Activated CD8-positive, alpha-beta T cell treated with anti-CD3 and anti-CD28 coated beads for 36 hours (primary cell): ENCODE measurements at places on chromosomes 2 and 18. TPM values are rescaled to one million over a fixed set of nuclear protein-coding genes. Genes with fewer than 3 reads are reported as not detected.

- DNase-seq: no peak
- no peaks in the 10 kb centered on the region for H3K36me3 ChIP-seq
- H3K27me3 ChIP-seq: peaks cover 20% of the 10 kb centered on the region
- H3K27ac ChIP-seq: no peak overlapping the region
These were observed 93.8 kb upstream of the LDAH start for GRCh38 chr2:20916604-20917286.

GRCh38 chr2:131085646-131086045 lies 7.6 kb downstream of the FAM168B start:
- no peak overlapping the region for H3K27ac ChIP-seq
- peaks cover 41% of the 10 kb centered on the region for H3K4me1 ChIP-seq
- H3K36me3 ChIP-seq: peaks cover 61% of the 10 kb centered on the region
- no peak overlapping the region for H3K4me3 ChIP-seq
- DNase-seq: no peak
- H3K27me3 ChIP-seq: no peaks in the 10 kb centered on the region

DNA sequence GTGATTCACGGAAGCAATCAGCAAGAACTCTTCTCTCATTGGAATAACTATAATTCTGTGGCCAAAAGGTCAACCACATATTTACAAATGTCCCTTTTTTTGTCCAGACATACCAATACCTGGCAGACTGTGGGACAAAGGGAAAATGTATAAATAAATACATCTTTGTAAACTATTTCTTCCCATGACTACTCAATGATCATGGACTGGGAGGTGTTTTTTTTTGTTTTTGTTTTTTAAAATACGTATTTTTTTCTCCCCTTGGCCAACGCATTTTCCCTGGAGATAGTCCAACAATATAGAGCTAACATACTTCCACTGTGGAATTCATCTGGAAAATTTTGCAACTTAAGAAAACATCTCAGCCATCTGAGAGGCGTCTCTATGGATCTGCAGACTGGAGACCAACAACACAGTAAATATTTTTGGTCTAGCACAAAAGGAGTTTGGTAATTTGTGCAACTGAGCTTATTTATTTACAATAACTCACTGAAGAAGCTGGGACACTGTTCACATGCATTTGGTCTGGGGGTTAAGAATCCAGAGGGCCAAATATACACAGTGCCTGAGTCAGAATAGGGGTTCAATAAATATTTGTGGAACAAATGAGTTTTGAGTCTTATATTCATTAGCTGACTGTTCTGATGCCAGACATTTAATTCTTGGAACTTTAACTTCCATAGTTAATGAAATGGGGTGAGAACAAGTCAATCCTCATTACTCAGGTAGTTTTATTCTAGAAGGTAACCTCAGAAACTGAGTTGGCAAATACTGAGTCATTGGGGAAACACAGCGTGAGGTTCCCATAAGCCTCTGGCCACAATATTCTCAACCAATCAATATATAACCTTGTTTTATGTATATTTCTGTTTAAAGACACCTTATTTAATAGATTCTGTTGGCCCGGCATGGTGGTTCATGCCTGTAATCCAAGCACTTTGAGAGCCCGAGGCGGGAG lies 36.2 kb downstream of the CCBE1 start:
- no peak for DNase-seq
- H3K4me3 ChIP-seq: no peak overlapping the region
- peaks cover 2% of the 10 kb centered on the region for H3K27me3 ChIP-seq

DNA sequence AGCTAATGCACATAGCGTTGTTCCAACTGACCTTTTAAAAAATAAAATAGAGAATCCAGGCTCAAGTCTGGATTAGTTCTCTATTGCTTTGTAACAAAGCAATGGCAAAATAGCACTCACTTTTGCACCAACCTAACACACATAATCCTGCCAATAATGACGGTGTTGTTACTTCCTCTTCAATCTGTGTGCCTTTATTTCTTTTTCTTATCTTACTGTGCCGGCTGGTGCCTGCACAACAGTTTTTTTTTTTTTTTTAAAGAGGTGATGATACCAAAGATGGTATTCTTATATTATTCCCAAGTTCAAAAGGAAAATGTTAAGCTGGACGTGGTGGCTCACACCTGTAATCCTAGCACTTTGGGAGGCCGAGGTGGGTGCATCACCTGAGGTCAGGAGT lies 3.4 kb downstream of the PLB1 start:
- H3K4me1 ChIP-seq: no peaks in the 10 kb centered on the region
- H3K27me3 ChIP-seq: peaks cover 1% of the 10 kb centered on the region
- H3K27ac ChIP-seq: no peak overlapping the region
- no peak overlapping the region for H3K4me3 ChIP-seq
- no peak for DNase-seq
- no peaks in the 10 kb centered on the region for H3K36me3 ChIP-seq

- peaks cover 43% of the 10 kb centered on the region for H3K4me1 ChIP-seq
- H3K27ac ChIP-seq: no peak overlapping the region
- DNase-seq: no peak
- H3K27me3 ChIP-seq: peaks cover 77% of the 10 kb centered on the region
These were observed 2.9 kb downstream of the TBR1 start for GRCh38 chr2:161418715-161419637.

GRCh38 chr2:155372969-155373368 lies 674.5 kb downstream of the KCNJ3 start:
- H3K36me3 ChIP-seq: no peaks in the 10 kb centered on the region
- no peaks in the 10 kb centered on the region for H3K4me1 ChIP-seq
- no peak overlapping the region for H3K27ac ChIP-seq
- DNase-seq: no peak
- H3K4me3 ChIP-seq: no peak overlapping the region
- H3K27me3 ChIP-seq: no peaks in the 10 kb centered on the region

GRCh38 chr2:55088400-55088799 lies 38.1 kb upstream of the RTN4 start:
- no peak overlapping the region for H3K4me3 ChIP-seq
- no peak for DNase-seq
- H3K4me1 ChIP-seq: peaks cover 5% of the 10 kb centered on the region
- H3K27ac ChIP-seq: no peak overlapping the region
- H3K36me3 ChIP-seq: no peaks in the 10 kb centered on the region

DNA sequence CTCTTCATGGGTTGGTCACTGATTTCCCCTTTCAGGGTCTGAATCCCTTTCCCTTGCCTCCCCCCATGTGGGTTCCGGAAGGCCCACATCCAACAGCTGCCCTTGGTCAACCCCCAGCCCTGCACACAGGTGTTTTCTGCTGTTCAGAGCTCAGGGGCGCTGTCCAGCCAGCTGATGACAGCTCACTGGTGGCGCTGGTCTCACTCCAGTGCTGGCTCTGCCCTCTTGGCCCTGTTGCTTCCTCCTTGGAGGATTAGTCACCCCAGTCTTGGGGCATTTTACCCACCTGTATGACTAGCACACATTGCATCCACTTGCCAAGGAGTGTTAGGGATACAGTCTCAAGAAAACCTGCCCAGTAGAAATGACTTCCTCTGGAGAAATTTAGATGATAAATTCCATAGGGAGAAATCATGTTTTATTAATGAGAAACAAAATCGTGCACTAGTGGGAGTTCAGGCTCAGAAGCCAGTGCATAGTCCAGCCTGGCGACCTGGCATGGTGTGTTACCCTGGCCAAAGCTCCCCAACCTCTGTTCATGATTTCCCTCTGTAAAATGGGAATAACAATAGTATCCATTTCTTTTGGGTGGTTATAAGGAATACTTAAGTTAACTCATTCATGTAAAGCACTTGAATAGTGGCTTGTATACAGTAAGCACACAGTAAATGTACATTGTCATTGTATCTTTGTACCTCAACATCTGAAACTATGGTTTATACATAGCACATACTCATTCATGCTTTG lies 21.6 kb downstream of the CRIM1 start:
- no peak for DNase-seq
- no peak overlapping the region for H3K4me3 ChIP-seq
- peaks cover 2% of the 10 kb centered on the region for H3K36me3 ChIP-seq
- peaks cover 26% of the 10 kb centered on the region for H3K4me1 ChIP-seq
- no peak overlapping the region for H3K27ac ChIP-seq

DNA sequence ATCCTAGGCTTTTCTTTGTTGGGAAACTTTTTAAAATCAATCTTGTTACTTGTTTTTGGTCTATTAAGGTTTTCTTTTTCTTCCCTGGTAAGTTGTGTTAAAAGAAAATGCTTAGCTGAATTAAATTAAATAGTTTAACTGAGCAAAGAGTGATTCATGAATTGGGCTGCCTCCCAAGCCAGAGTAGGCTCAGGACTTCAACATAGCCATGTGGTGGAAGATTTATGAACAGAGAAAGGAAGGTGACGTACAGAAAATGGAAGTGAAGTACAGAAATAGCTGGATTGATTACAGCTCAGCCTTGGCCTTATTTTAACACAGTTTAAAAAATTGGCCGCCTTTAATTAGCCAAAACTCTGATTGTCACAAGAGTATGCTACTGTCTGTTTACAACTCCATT lies 27.9 kb upstream of the GALNT5 start:
- H3K27ac ChIP-seq: no peak overlapping the region
- no peak for DNase-seq
- H3K36me3 ChIP-seq: no peaks in the 10 kb centered on the region

DNA sequence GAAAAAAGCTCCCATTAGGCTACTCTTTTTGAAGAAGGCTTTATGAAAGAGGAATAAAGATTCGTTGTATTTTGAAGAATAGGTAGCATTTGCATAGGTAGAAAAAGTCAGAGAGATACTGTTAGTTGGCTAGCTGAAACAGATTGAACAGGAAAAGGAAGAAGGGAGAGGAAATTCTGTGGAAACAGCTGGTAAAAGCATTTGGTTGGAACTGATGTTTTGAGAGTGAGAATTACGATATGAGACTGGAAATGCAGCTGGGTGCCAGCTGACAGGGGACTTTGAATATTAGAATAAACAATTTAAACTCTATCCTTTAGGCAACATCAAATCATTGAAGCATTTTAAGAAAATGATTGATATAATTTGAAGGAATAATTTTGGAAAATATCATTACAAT lies 96.7 kb upstream of the CNTNAP5 start:
- no peak for DNase-seq
- H3K4me3 ChIP-seq: no peak overlapping the region
- no peaks in the 10 kb centered on the region for H3K27me3 ChIP-seq
- no peaks in the 10 kb centered on the region for H3K4me1 ChIP-seq
- no peak overlapping the region for H3K27ac ChIP-seq
- H3K36me3 ChIP-seq: no peaks in the 10 kb centered on the region

DNA sequence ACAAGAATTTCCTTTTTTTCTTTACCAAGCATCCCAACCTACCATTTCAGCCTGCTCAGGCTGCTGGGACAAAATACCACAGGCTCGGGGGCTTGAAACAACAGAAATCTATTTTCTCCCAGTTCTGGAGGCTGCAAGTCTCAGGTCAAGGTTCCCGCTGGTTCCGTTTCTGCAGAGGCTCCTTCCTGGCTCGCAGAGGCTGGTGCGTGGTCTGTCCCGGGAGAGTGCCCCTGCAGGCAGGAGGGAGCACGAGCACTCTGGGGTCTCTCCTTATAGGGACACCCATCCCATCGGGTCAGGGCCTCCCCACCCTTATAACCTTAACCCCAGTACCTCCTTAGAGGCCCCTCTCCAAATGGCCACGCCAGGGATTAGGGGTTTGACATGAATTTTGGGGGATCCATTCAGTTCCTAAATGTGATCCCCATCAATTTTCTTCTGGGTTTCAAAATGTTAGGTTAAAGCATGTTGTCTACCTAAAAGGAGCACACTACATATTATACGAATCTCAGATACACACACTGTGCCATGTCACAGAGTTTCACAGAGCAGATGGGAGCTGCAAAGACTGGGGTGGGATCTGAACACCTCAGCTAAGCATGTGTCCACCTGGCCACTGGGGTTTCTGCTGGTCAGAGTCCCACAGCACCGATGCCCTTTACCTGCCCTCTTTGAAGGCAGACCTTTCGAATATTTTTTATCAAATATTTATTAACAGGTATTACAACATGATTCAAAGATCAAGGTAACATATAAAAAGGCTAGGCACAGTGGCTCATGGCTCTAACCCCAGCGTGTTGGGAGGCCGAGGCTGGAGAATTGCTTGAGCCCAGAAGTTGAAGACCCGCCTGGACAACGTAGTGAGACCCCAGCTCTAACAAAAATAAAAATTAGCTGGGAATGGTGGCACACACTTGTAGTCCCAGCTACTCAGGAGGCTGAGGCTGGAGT lies 17.6 kb upstream of the ADI1 start:
- H3K4me3 ChIP-seq: peak overlapping the region; percentile 74
- peak overlapping the region; percentile 82 for H3K27ac ChIP-seq
- H3K4me1 ChIP-seq: peaks cover 5% of the 10 kb centered on the region
- DNase-seq: peak; percentile 47
- H3K27me3 ChIP-seq: no peaks in the 10 kb centered on the region

- H3K4me3 ChIP-seq: no peak overlapping the region
- no peaks in the 10 kb centered on the region for H3K4me1 ChIP-seq
- no peak overlapping the region for H3K27ac ChIP-seq
These were observed 97.8 kb downstream of the TMEM18 start for GRCh38 chr2:579351-579886.

GRCh38 chr2:101146535-101146934 lies 4.6 kb downstream of the TBC1D8 start:
- DNase-seq: no peak
- peaks cover 3% of the 10 kb centered on the region for H3K4me1 ChIP-seq
- H3K4me3 ChIP-seq: no peak overlapping the region
- H3K36me3 ChIP-seq: no peaks in the 10 kb centered on the region

DNA sequence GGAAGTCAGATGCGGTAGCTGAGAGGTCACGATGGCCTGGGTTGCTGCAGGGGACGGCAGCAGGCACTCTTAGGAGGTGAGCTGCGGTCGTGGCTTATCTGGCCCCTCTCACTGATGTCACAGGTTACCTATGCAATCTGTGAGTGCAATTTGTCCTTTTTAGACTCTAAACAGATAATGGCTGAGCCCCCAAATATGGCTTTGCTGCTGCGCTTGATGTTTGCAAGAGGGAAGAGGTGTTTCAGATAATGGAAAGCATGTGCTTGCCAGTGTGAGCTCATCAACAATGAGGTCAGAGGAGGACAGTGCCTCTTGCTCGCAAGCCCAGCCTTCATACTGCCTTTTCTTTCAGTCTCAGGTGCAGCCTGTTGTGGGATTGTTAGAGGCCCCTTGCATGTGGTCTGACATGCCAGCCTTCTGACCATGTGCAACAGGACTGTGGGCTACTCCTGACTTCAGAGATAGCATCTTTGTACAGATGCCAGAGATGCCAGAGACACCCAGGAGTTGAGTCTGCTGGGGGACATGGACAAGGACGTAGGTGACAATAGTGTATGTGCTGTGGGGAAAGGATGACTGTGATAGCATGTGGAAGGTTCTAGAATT lies 151.3 kb downstream of the TANC1 start:
- no peaks in the 10 kb centered on the region for H3K36me3 ChIP-seq
- no peak overlapping the region for H3K27ac ChIP-seq
- peaks cover 14% of the 10 kb centered on the region for H3K4me1 ChIP-seq
- no peaks in the 10 kb centered on the region for H3K27me3 ChIP-seq
- no peak for DNase-seq

GRCh38 chr2:224999754-225000153 lies 42.5 kb downstream of the DOCK10 start:
- H3K4me1 ChIP-seq: peaks cover 82% of the 10 kb centered on the region
- DNase-seq: no peak
- peak overlapping the region; percentile 21 for H3K27ac ChIP-seq
- peaks cover 45% of the 10 kb centered on the region for H3K36me3 ChIP-seq
- H3K4me3 ChIP-seq: no peak overlapping the region

Gene SDC1
- 0.11 TPM for total RNA-seq

Gene SULT1C4
- not detected for total RNA-seq

Gene ACYP2
- 5.8 TPM for total RNA-seq

Gene SAG
- total RNA-seq: not detected

Gene PIKFYVE
- 16.9 TPM for total RNA-seq

Gene TP53I3
- total RNA-seq: 1.8 TPM

Gene RGPD5
- 31.1 TPM for total RNA-seq

Gene GPAT2
- 9.7 TPM for total RNA-seq

Gene IL37
- total RNA-seq: not detected

Gene KRCC1
- total RNA-seq: 10.8 TPM
